ENCODE measurements at places on chromosomes 11 and 22.

DNA sequence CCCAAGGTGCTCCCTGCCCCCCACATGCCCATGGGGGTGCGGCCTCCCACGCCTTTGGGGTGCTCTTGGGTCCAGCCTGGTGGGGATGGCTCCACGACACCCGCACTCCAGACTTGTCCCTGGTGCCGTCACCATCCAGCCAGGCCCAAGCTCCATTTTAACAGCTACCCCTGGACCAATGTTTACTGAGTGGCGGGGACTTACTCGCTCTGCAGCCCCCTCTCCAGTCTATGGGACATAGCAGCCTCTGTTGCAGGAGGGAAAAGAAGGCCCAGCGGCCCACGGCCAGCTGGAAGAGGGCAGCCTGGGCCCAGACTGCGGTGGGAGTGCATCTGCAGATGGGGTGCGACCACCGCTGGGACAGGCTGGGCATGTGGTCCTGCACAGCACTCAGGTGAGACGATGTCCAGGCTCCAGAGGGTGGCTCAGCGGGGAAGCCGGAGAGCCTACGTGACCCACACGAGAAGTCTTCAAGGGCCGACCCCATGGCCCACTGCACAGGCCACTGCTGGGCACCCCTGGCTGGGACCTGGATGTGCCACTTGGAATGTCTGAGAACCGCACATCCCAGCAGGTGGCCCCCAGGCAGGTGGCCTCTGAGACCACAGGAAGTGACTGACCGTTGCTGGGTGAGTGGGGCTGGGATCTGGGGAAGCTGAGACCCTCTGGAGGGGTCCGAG, 18.1 kb downstream of the IL17REL start:
- no peak for DNase-seq

DNA sequence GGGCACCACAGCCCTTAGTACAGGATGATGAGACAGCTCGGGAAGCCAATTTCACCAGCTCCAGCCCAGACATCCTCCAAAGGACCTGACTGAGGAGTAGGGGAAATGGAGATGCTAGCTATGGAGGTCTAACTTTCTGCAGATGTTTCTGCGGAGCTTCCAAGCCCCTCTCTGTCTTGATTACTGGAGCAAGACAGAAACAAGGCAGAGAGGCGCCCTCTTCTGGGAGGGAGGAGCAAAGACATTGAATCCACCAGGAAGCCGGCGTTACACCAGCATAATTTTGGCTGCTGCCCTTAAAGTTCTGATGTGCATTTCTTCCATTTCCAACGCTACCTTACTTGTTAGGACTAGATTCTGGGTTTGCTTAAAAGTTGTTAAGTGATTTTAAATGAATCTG, 107.3 kb upstream of the HSD17B12 start:
- no peak for DNase-seq

DNA sequence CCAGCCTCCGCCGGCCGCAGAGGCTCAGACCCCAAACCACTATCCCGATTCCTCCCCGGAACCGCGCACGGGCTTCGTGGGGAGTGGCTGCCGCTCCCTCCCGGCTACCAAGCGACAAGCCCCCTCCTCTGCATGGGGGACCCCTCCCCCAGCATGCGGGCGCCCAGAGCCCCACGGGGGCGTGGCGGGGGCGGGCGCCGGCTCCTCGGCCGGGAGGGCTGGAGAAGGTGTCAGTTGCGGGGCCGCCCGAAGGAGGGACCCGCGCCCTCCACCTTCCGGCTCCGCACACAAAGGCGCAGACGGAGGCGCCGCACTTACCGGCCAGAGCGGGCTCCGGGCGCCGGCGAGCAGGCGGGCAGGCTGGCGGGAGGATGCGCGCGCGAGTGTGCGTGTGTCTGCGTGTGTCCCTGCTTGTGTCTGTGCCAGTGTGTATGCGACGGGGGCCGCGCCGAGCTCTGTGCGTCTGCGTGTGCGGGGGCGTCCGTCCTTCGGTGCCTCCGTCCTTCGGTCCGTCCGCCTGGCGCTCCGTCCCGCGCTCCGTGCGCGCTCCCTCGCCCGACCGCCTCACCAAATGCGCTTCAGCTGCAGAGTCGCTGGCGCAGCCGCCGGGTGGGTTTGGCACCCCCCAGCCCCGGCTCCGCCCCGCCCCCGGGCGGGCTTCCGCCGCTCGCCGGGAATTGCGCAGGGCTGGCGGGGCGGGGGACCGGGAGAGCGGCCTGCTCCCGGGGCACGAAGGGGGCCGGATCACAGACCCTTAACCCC, at the start of gene PTPN5:
Gene PTPN5 (minus strand): TSS at position 592 of the 762 bp plus-strand sequence. CDS start 19,840 bp downstream, outside the sequence.
- DNase-seq = no peak

- DNase-seq = no peak
Observed at GRCh38 chr11:80031014-80031600, 590.3 kb upstream of the TENM4 start.

- no peak for DNase-seq
Observed at GRCh38 chr22:26852176-26852575, 194.8 kb downstream of the MIAT start.

GRCh38 chr11:33542921-33543320, 157.7 kb downstream of the C11orf91 start:
- no peak for DNase-seq

- DNase-seq = no peak
Observed at GRCh38 chr11:3962406-3962840, 107.0 kb downstream of the STIM1 start.

DNA sequence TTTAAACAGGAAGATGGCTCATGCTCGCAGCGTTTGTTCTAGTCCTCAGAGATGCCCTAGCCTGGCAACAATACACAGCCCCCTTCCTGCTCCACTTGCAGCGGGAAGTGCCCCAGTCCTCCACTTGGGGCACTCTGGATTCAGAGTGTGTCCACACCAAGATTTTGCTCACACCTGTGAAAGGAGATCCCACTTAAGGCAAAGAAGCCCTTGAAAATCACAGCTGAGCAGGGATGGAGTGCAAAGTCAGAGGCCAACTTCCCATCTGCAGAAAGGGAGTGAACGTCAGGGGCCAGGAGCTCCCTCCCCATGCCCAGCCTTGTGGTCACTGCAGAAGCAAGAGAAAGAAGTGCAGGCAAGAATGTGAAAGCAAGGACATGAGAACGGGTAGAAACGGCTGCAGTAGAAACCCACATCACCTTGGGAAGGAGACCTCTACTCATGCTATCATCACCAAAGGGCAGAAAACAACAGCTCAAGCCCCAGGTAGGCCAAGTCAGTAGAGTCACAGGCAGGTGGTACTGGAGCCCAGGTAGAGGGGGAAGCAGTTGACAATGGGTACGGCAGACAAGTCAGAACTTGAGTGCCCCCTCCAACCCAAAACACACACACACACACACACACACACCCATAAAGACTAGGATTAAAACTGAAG, 157.4 kb downstream of the BUD13 start:
- DNase-seq = no peak

DNA sequence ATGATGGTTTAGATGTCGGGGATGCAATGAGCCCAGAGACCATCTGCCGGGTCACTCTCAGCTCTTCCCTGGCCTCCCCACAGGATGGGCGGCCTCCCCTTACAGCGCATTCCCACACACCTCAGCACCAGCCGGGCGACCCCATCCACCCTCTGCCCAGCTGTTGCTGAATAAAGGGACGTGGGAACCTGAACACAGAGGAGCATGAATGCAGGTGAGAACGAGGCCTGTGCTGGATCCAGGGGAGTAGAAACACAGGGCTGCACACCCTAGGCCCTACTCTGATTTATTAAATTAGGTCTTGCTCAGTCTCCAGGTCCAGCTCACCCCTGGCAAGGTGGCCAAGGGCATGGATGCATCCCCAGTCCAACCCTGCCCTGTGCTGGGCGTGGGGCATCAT, 180.5 kb downstream of the CTTN start:
- DNase-seq = no peak

DNA sequence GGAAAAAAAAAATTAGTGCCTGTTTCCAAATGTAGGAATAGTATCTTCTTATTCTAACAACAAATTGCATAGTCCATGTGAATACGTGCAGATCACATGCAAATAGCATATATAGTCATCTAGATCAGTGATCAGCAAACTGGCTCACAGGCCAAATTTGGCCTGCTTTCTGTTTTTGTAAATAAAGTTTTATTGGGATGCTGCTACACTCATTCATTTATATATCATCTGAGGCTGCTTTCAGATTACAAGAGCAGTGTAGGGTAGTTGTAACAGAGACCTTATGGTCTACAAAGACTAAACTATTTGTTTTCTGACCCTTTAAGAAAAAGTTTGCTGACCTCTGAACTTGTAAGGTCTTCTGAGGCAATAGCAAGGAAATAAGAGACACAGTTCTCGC, 65.6 kb downstream of the SFI1 start:
- DNase-seq = no peak

DNA sequence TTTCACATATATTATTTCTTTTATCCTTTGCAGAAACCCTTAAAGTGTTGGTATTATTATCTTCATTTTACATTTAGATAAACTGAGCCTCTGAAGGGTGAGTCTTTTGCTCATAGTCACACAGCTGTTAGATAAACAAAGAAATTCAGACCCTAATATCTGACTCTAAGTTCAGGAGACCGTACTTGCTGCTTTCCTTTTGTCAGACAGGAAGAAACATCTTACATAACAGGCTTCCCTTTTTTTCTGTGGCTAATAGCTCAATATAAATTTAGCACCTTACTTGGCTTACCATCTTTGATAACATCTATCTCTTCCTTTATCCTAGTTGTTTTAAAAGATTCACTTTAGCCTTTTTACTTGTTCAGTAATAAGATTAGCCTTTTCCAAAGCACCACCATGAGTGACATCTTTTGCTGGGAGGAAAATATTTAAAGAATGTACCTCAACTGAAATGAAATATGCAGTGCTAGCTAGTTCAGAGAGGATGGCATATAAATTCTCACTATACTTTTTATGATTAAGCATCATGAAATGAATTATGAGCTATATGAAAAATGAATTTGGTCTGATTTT, 128.6 kb downstream of the WNT11 start:
- DNase-seq = no peak

DNA sequence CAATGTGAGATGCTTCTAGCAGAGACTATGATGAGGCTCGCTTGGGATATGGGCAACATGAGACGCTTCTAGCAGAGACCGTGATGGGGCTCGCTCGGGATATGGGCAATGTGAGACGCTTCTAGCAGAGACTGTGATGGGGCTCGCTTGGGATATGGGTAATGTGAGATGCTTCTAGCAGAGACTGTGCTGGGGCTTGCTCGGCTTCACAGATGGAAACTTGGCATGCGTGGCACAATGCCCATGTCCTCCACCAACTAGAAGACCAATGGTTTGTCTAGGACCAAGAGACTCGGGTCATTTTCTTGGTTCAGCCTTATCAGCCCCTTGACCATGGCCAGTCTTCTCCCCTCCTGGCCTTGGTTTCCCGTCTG, 7.1 kb downstream of the MYEOV start:
- no peak for DNase-seq

DNA sequence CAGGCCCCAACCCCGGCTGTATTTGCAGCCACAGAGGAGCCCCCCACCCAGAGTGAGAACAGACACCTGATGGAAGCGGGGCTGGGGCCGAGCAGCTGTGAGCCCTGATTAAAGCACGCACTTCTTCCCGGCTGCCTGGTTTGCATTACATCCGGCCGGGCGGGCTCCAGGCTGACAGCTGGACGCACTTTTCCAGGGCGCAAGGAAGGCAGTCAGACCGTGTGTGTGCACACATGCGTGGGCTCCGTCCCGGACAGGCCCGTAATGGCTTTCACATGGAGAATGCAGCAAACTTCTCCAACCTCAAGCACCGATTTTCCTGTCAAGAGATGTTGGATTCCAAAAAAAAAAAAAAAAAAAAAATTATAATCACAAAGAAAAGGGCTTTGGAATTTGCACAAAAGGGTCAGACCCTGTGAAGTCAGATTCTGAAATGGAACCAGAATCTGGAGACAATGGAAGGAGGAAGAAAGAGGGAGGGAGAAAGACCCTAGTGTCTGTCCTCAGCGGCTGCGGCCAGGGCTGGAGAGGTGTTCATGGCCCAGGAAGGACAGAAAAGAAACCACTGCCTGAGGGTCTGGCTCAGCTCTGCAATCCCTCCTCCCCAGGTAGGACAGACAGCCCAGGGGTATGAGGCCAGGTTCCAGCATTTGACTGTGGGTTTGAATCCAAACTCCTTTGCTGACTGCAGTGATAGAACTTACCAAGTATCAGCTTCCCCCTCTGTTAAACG, 365.5 kb downstream of the MN1 start:
- no peak for DNase-seq

DNA sequence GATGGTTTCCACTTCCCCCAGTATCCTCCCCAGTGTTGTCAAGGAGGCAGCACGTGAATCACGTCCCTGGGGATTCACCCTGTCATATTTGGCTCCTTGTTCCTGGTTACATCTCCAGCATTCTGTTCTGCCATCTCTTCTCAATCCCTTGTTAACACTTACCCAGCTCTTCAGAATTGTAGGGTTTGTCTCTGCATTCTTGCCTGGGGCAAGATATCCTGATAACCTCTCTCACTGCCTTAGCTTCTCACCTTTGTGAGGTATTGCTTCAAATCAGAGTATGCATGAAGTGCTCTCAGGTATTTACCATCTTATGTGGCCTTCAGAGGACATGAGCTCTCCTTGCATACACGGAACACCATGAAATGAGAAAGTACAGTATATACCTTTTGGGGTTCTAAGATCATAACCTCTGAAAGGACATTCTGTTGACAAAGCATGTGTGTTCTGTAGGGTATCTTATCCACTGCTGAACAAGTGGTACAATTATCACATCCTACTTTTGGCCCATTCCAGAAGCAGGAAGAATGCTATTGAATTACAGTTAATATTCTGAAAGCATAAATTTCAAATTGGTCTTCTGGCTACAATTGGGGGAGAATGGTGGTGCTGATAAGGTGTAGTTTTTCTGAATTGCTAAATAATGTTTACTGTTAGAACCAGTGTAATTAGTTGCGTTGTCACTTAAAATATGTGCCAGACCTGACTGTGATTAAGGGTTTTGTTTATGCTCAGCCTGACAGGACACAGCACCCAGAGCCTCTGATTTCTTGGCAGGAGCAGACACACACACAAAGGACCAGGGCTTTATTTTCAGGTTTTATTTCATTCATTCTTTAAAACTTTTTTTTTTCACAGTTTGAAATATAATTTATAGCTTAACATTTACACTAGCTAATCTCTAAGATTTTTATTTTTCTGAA, 32.7 kb downstream of the VSTM5 start:
- no peak for DNase-seq

GRCh38 chr11:3345736-3346135, 33.2 kb downstream of the ZNF195 start:
- DNase-seq = no peak

Measured in SK-N-MC (cell line).